ENCODE measurements at places on chromosomes 6 and 20. TPM values are rescaled to one million over a fixed set of nuclear protein-coding genes. Genes with fewer than 3 reads are reported as not detected.

AIF1 gene
- not detected for total RNA-seq

CTCFL gene
- total RNA-seq, result 0.42 TPM

SYNDIG1 gene
- not detected for total RNA-seq

COL19A1 gene
- 39.9 TPM for total RNA-seq

TMEM170B gene
- total RNA-seq, result 6.6 TPM

- DNase-seq, result no peak
Observed at GRCh38 chr20:52193886-52194545, 2.4 kb upstream of the ZFP64 start.

DNA sequence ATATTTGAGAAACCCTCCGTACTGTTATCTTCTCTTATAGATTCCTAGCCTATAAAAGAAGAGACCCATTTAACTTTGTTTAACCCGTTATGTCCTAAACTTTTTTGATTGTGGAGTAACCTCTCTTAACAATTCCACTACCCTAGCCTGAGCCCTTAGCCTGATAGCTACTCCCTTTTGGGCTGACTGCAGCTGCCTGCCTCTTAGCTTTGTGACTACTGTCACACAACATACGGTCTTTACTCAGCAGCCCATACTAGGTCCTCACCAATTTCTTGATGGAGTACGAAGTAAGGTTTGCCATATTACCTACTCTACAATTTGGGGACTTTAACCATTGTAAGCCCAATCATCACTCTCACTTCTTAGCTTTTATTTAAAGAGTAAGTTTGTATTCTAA lies 72.7 kb downstream of the QRSL1 start:
- DNase-seq, result no peak

DNA sequence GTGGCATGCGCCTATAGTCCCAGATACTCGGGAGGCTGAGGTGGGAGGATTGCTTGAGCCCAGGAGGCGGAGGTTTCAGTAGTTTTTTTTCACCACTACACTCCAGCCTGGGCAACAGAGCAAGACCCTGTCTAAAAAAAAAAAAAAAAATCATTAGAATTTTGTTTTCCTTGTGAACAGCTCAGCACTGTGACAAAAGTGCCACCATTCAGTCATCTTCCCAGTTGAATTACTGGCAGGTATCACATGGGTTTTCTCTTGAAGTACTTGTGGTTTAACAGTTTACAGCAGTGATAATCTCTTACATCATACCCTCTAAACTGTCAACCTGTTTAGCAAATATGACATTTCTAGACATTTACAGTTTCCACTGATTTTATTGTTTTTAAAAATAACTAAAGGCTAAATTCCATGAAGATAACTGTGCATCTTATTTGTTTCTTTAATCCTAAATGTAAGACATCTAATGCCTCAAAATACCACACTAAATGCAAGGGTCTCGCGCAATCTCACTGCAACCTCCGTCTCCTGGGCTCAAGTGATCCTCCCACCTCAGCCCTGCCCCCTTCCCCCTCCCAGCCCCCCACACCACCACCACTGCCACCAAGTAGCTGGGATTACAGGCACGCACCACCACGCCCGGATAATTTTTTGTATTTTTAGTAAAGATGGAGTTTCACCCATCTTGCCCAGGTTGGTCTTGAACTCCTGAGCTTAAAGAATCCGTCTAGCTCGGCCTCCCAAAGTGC lies 7.0 kb downstream of the TRPC4AP start:
- no peak for DNase-seq

DNA sequence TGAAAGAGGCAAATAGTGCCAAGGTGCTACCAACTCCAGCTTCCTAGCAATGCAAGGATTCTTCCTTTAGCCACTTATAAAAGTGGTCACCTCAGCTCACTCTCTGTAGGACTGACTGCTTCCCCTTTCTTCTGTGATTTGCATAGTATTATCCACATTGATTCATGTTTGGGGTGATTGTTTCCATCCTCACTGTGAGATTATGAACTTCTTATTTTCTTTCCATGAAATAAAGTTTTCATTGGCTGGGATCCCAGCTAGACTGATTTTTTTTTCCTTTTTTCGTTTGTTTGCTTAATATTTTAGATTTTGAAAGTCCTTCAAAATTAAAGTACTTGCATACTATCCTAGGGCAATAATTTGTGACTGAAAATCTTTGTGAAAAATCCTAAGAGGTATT lies 50.5 kb downstream of the EYA4 start:
- no peak for DNase-seq

GRCh38 chr6:169363590-169363989 lies 109.9 kb upstream of the THBS2 start:
- no peak for DNase-seq

DNA sequence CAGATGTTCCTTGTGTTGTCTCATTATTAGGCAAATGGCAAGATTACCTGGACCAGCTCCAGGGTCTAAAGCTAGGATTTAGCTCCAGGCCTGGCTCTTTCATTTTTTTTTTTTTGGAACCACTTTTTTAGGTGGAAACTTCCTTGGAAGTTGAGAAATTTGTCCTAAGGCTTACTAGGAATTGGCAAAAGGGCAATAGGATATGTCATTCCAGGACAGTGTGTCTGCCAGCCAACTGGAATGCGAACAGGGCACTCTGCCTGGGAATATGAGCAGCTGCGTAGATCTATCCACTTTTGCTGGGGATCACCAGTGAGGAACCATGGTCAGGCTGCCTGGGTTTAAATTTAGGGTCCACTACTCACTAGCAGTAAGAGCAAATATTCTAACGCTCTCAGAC lies 304.0 kb downstream of the TSHZ2 start:
- no peak for DNase-seq

GRCh38 chr6:38234934-38235682 lies 404.6 kb downstream of the BTBD9 start:
- DNase-seq, result no peak

GRCh38 chr6:107419733-107420132 lies 39.6 kb downstream of the PDSS2 start:
- DNase-seq, result no peak

GRCh38 chr6:102223942-102224341 lies 830.4 kb downstream of the GRIK2 start:
- DNase-seq, result no peak

- no peak for DNase-seq
Observed at GRCh38 chr6:14191761-14192160, 74.2 kb downstream of the CD83 start.

GRCh38 chr6:46010270-46010669 lies 5.4 kb downstream of the CLIC5 start:
- DNase-seq, result no peak

- no peak for DNase-seq
Observed at GRCh38 chr6:122511193-122511924, 39.8 kb upstream of the SERINC1 start.
